Stimulated activated CD4-positive, alpha-beta T cell treated with anti-CD3 and anti-CD28 coated beads, Interleukin-1b, Interleukin-23, amount 100 ng/mL, for 1 hour (primary cell): ENCODE measurements at places on chromosomes 3 and 15.

DNA sequence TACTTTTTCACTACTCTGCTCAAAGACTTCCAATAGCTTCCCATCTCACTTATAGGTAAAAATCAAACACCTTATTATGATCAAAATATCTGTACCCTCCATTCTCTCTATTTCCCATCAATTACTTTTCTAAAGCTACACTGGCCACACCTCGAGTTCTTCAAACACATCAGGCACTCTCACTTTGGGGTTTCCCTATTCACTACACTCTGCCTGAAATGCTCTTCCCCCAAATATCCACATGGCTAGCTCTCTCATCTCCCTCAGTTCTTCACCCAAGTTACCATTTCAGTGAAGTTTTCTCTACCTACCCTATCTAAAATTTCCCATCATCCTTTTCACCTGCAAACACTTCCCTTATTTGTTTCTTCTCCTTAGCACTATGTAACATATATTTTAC is 14.8 kb downstream of the UBE3A start:
- no peak for DNase-seq

- DNase-seq = no peak
Measured at GRCh38 chr15:24772266-24772665, 96.7 kb downstream of the NPAP1 start.

- DNase-seq = no peak
Measured at GRCh38 chr3:57112206-57112605, 51.7 kb downstream of the SPATA12 start.

DNA sequence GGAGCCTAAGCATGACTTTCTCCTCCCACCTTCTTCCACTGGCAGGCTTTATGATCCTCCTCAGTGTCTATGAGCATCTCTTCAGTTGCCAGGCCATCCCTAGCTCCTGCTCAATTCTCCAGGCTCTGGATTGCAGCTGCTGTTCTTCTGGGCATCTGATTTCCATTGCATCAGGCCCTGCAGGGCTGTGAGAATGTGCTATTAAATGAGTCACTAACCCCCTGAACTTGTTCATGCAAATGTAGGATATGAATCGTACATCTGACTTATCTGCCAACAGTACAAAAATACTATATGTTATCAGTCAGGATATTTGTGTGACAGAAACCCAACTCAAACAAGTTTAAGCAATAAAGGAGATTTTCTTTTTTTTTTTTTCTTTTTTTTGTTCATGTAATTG is 11.9 kb downstream of the GPR176 start:
- DNase-seq = no peak

- DNase-seq = no peak
Measured at GRCh38 chr3:16447135-16447534, 66.4 kb downstream of the RFTN1 start.

DNA sequence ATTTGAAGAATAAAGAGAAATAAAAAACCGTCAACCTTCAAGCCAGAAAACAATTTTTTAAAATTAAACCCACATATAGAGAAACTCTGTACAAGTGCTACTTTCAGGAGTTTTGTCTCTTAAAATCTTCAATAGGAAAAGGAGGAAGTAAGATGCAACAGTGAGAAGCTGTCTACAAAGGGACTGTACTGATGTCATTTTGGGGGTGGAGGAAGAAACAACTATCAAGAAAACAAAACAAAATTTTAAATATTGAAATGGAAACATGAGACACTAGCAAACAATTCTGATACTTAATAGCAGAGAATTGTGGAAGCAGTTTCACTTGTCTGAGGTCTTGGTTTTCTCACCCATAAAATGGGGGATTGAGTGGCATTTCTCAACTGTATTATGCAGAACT is 84.4 kb downstream of the SLMAP start:
- DNase-seq = no peak

- no peak for DNase-seq
Measured at GRCh38 chr15:29859973-29860715, 37.9 kb upstream of the TJP1 start.

- no peak for DNase-seq
Measured at GRCh38 chr15:50687302-50687902, 805 bp upstream of the TRPM7 start.

DNA sequence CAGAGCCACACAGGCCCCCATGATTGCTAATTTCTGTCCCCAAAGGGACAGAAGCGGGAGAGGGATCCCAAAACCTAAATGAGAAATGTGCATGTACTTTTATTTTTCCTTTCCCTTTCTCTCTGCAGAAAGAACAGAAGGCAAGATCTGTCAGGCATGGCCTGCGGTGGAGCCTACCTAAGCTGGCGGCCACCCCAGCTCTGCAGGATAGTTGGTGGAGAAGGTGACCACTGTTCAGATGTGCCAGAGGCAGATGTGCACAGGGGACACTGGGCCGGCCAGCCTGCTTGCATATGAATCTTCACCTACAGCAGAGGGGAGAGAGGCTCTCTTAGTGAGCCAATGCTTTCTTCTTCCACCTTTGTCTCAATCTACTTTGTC is 2.1 kb upstream of the AMOTL2 start:
- no peak for DNase-seq

- no peak for DNase-seq
Measured at GRCh38 chr15:31392761-31393401, 66.2 kb downstream of the KLF13 start.

DNA sequence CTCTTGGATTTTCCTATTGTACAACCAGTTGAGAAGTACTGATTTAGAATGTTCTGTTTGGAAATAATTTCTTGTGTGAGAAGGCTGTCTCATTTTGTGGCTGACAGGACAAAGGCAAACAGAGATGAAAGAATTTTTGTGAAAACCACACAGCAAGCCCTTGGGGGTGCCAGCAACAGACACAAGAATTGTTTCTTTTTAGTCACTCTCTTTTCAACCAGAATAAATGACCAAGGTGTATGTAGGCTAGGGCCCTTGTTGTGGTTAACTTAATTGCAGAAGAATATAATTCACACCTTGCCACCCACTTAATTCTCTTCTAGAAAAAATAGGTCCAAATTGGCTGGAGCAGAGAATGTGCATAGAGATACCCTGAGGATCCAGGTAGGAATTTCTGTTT is 329.4 kb upstream of the TBC1D5 start:
- DNase-seq = no peak

GRCh38 chr3:11847607-11848006 is 922 bp upstream of the TAMM41 start:
- DNase-seq = no peak

DNA sequence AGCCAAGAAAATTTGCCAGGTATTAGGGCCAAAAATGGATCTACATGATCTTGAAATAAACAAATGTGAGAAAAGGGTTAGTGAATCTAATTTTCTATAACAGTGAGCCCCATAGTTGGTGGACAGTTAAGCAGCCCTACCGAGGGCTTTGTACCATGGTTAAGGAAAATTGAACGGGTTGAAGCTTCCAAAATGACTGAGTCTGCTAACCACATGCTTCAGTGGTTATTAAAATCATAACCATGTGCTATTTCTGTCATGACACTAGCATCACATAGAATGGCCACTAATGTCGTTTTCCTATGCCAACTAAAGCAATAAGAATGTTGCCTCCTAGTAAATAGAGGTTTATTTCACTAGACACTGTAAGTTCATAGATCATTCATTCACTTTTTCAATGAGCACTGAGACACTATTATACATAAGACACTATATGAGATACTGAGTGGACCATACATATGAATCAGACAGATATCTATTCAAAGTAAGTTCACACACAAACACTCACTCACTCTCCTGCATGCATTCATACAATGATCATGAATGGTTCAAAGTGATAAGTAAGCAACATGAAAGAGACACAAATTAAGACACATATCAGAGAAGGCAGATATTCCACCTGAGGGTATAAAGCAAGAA is 4.3 kb downstream of the SST start:
- DNase-seq = no peak

GRCh38 chr3:185582871-185583270 is 3.2 kb upstream of the SENP2 start:
- DNase-seq = no peak

DNA sequence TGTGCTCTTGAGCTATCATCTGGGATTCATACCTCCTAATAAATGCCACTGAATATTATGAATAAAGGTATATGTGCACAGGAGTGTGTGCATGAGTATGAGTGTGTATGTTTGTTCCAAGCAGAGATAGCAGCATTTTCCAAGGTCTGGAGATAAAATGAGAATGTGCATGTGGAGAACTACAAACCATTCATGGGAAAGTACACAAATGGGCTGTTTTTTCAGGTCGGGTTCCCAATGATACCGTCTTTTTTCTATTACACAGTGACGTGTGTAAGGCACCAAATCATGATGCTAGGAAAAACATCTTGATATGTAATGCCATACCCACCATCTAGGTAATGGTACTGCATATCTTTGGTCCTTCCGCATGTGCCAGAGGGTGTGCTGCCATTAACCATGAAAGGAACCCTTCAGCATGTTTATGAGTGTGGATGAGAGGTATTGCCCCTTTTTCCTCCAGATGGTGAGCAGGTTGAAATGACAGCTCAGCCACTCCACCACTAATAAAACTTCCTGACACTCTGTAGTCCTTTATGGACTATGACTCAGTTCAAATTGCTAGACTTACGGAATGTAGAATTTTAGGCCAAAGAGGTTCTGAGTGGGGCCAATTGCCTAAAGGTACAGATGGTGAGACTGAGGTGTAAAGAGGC is 36.4 kb upstream of the COPB2 start:
- no peak for DNase-seq

- DNase-seq = no peak
Measured at GRCh38 chr15:68232937-68233336, 3.4 kb upstream of the CLN6 start.

GRCh38 chr15:51335538-51336410 is 2.6 kb downstream of the CYP19A1 start:
- no peak for DNase-seq

- no peak for DNase-seq
Measured at GRCh38 chr15:55257012-55257670, 32.5 kb downstream of the RAB27A start.

- no peak for DNase-seq
Measured at GRCh38 chr15:26475554-26475953, 297.3 kb downstream of the GABRB3 start.

DNA sequence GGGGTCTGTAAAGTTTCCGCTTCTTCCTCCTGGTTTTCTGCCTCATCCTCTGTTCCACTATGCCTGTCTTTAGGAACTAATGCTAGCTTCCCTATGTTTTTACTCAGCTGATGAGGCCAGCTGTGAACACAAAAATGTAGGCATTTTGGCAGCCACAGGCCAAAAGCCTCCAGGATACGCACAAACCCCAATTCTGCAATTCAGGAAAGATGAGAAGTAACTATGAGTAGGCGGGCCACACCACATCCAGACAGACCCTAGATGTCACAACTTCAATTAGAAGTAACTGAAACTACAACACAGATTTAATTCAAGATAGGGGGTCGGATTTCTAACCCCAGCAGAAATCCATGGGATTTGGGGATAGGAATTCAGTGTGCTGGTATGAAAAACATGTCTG is 11.9 kb downstream of the CA12 start:
- no peak for DNase-seq

DNA sequence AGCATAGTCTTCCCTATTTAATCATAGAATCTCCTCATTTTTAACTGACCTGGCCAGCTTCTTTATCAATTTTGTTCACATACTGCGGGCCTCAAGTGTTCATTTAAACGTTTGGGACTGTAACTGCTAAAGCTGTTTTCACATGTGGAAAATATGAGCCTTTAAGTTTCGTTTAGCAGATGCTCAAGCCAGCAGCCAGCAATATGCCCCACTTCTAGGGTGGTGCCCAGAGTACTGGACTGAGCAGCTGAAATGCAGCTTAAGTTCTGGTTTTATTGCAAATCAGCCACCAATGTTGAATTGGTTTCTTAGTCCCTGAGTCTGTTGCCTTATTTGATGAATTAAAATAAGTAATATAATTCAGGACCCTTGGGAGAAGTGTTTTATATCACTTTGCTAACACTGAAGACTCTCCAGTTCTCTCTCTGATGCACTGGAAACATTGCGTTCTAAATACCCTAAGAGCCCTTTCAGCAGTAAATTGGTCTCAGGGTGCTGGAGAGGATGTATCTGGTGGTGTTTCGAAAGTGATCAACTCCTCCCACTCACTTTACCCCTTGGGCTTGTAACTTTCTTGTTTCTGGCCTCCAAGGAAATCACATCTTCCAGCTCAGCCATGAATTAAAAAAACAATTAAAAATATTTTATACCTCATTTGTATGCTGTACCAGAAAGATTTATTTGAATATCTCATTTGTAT is 61.7 kb downstream of the B3GALNT1 start:
- DNase-seq = no peak

- no peak for DNase-seq
Measured at GRCh38 chr3:11534011-11534792, 109.5 kb downstream of the VGLL4 start.
